ENCODE measurements at places on chromosomes 13 and 19.

- no peak for DNase-seq
These were observed 38.4 kb downstream of the CD320 start for GRCh38 chr19:8269724-8270123.

DNA sequence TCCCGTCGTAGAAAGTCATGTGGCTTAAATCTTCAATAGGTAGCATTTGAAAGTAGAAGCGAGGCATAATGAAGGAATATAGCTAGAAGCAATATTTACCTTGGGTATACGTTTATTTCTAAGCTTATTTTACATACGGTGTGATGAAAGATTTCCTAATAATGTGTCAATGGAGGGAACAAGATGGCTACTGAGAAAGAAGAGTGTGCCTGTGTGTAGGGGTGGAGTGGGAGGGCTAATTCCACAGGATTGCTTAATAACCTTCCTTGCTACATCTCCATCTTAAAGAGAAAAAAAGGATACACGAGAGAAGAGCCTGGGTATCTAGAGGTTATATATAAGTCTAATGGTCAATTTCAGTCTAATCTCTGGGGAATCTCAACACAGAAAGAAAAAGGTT lies 2.0 kb downstream of the SPART start:
- no peak for DNase-seq

DNA sequence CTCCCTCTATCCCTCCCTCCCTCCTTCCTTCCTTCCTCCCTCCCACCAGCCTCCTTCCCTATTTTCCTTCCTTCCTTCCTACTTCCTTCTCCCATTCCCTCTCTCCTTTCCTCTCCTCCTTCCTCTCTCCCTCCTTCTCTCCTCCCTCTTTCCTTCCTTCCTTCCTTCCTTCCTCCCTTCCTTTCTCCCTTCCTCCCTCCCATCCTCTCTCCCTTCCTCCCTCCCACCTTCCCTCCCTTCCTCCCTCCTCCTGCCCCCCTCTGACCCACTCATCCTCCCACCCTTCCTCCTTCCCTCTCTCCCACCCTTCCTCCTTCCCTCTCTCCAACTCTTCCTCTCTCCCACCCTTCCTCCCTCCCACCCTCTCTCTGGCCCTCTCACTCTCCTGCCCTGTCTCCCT lies 132.1 kb downstream of the ZNF536 start:
- DNase-seq: no peak

- no peak for DNase-seq
These were observed 72.9 kb upstream of the TEX29 start for GRCh38 chr13:111247552-111247951.

- no peak for DNase-seq
These were observed 1117.1 kb upstream of the PCDH9 start for GRCh38 chr13:68347220-68347619.

- peak; percentile 96 for DNase-seq
These were observed 16.0 kb upstream of the COLGALT1 start for GRCh38 chr19:17539238-17540117.

GRCh38 chr19:995051-995827 lies 5.0 kb upstream of the GRIN3B start:
- DNase-seq: no peak

GRCh38 chr13:77511552-77511951 lies 24.0 kb upstream of the SCEL start:
- no peak for DNase-seq

GRCh38 chr19:36244066-36244465 lies 29.2 kb downstream of the ZNF146 start:
- DNase-seq: peak; percentile 53

- no peak for DNase-seq
These were observed 18.0 kb downstream of the NDUFB7 start for GRCh38 chr19:14553939-14554243.

DNA sequence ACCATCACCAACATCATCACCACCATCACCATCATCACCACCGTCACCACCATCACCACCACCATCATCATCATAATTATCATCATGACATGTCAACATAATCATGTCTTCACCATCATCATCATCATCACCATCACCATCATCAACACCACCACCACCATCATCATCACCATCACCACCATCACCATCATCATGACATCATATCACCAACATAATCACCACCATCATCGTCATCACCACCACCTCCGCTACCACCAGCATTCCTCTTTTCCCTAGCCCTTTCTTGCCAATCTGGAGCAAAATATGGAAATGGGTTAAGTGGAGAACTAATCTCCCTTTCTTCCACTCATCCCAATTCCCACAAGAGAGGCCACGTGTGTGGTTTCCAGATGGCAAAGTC lies 1.1 kb upstream of the TTYH1 start:
- DNase-seq: no peak

DNA sequence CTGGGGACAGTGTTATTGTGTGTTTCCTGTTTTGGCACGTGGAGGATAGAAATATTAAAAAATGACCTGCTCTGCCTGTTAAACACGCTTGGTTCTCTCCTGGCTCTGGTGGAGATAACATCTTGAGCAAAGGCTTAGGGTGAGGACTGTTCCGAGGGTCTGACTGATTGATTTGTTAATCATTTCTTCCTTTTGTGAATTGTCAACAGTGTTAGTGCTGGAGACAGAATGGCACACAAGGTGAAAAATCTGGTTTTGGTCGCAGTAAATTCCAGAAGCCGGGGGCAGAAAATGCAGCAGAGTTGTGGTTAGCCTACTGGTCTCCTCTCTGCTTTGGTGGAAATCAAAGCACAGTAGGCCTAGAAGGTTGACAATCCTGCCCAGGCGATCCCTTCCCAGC lies 163.6 kb downstream of the FGF9 start:
- peak; percentile 27 for DNase-seq

DNA sequence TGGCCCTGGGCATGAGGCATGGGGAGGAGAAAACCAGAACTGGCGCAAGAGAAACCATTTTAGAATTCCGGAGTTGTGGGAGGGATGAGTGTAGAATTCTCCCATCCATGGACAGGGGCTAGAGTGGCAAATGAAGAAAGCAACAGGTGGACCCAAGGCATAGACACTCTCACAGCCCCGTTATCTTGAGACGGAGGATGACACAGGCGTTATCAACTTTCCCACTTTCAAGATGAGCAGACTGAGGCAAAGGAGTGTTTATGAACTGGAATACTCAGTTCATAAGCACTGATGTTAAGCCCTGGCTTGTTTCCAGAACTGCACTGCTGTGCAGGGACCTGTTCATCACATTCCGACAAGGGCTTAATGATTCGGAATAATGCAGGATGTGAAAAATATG lies 1.1 kb upstream of the GTF3A start:
- no peak for DNase-seq

GRCh38 chr19:47598407-47599349 lies 10.3 kb upstream of the BICRA start:
- peak; percentile 88 for DNase-seq

DNA sequence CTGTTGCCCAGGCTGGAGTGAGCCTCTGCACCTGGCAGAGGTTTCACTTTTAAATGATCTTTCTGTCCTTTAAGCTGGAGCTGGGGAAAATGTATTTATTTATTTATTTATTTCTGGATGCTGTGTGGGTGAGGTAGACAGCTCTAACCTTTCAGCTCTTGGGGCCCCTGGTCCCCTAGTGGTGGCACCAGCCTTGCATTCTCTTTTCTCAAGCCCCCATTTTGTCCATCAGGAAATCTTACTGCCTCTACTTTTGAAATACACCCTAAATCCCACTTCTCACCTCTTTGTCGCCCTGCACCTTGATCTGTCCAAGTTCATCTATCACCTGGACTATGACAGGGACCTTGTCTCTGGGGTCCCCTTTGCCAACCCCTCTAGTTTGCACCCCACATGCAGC lies 2.1 kb upstream of the B9D2 start:
- no peak for DNase-seq

GRCh38 chr19:33784432-33784831 lies 12.2 kb upstream of the KCTD15 start:
- DNase-seq: no peak

DNA sequence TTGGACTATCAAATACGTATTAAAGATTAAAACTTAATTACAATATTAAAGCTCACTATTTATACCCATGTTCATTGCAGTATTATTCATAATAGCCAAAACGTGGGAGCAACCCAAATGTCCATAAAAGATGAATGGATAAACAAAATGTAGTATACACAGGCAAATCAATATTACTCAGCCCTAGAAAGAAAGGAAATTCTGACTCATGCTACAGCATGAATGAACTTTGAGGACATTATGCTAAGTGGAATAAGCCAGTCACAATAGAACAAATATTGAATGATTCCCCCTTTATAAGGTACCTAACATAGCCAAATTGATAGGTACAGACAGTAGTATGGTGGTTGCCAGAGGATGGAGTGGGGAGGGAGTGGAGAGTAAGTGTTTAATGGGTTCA lies 457.3 kb downstream of the FGF14 start:
- DNase-seq: no peak

- no peak for DNase-seq
These were observed 19.6 kb downstream of the SUPT20H start for GRCh38 chr13:37039896-37040295.

DNA sequence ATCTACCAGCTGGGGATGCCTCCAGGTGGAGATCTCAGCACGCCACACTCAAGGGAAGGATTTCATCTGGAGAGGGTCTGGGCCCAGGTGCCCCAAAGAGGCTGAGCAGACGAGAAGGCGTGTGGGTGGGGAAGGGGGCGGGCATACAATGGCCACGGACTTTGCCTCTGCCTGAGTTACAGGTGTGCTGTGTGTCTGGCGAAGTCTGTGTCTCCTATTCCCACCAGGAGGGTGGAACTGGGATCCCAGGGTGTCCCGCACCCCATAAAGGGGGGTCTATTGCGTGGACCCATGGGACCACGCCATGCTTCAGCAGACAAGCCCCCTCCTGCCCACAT lies 3.6 kb downstream of the TLE2 start:
- DNase-seq: no peak

DNA sequence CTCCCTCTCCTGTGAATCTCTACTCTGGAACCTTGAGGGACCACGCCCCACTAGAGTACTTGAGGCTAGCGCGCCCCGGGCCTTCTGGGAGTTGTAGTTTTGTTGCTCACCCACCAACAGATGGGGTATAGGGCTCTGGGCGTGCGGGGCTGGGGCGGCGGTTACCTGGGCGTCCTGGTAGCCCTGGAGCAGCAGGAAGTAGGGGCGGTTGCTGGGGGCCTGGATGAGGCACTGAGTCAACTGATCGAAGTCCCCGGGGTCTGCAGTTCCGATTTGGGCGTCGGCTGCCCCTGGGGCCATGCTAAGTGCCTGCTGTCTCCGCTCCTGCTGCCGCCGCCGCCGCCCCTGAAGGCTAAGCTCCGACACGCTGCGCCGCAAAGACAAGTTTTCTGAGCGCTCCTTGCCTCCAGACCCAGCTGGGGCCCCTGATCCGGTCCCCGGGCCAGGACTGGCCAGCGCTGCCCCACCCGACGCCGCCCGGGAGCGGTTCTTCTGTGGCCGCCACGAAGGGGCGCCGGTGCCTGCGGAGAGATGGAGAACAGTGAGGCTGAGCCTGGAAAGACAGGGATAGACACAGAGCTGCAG lies 5.3 kb downstream of the RASIP1 start:
- DNase-seq: peak; percentile 82

GRCh38 chr13:82374719-82375118 lies 1507.6 kb downstream of the SLITRK1 start:
- no peak for DNase-seq

DNA sequence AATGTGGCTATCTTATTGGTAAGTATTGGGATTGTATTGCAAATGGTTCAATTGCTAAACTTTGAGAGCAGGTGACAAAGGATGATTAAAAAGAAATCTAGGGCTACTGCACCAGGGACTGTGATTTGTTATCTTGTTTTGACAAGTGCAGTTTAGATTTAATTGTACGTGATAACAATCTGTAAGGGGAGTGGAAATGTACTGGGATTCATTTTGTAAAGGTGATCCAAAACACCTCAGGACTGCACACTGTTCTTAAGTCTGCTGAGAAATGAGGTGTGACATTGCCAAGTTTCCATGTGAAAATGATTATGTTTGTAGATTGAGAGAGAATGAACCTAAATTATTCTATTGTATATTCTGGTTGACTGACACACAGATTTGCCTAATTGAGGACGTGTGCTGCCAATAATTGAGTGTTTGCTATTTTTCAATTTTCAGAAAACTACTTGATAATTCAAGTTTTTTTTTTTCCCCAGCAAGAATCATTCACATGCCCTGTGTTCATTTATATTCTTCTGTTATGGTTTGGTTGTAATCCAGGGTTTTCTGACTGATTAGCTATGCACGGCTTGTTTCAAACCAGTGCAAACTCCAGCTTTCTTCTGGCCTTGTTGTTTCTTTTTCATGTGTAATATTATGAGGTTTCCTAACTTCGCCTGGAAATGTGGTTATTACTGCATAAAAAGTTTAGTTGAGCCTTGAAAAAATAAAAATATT lies 308.0 kb downstream of the OLFM4 start:
- no peak for DNase-seq

- no peak for DNase-seq
These were observed 184.8 kb downstream of the PCDH9 start for GRCh38 chr13:67045357-67045756.

DNA sequence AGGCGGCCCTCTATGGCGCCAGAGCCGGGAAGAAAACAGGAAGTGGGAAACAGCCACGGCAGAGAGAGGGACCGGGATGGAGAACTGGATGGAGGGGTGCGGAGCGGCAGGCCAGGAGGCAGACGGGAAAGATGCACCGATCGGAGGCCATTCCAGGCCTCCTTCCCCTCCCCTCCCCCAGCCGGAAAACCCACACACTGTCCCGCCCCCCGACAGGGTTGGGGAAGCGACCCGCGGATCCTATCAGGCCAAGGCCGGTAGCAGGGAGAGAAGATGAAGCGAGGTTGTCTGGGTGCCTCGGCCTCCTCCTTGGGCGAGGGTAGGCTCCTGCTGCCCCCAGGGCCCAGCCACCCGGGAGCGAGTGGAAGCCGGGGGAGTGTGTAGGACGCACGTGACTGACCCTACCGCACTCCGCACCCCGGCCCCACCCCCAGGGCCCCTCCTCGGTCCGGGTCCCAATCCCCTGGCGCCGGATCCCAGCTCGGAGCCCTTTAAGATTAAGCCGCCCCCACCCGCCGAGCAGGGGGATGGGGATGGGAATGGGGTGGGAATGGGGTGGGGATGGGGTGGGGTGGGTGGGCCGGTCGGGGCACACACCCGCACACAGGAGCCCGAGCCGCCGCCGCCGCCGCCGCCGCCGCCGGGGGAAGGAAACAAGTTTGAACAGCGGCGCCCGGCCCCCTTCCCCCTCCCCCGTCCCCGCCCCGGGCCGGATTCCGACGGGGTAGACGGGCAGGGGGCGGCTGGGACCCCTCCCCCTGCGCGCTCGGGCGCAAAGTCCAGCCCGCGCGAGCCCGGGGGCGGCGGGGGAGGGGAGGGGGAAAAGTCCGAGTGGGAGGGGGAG lies 1.5 kb downstream of the ERF start:
- peak; percentile 68 for DNase-seq

DNA sequence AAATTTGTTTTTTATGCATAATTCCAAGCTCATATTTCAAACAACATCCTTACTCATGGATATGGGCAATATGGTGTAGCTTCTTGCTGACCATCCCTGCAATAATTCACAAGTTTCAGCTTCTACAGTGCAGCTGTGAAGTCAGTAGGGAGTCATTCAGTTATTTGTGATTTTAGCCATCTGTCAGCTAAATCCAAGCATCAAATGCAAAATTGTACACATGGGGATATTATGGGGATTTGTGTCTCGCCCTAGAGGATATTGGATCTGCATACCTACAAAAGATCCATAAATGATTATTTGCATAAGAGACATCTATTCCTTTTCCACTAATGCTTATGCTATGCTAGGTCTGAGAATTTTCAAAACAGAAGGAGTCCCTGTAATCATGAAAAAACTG lies 217.9 kb upstream of the SLITRK5 start:
- DNase-seq: no peak

Data from ELF-1 (cell line).